ENCODE measurements at places on chromosomes 4 and X. TPM values are rescaled to one million over a fixed set of nuclear protein-coding genes. Genes with fewer than 3 reads are reported as not detected.

DNA sequence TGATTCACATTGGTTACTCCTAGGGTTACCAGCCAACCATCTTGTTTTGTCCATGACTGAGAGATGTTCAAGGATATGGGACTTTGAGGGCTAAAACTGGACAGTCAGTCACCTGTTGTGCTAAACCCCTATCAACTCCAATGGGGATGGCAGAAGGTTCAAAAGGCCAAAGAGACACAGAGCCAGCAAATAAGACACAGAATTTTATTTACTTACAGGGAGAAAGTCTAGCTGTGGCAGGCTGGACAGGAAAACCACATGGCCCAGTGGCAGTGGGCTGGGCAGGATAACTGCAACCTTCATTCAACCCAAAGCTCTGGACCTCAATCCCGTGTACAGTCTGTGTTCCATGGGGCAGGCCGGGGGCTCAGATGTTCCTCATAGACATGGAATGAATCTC lies 326.7 kb upstream of the RPS6KA3 start:
- no peak for DNase-seq

- DNase-seq: no peak
Observed at GRCh38 chrX:87489071-87489470, 28.5 kb upstream of the KLHL4 start.

DNA sequence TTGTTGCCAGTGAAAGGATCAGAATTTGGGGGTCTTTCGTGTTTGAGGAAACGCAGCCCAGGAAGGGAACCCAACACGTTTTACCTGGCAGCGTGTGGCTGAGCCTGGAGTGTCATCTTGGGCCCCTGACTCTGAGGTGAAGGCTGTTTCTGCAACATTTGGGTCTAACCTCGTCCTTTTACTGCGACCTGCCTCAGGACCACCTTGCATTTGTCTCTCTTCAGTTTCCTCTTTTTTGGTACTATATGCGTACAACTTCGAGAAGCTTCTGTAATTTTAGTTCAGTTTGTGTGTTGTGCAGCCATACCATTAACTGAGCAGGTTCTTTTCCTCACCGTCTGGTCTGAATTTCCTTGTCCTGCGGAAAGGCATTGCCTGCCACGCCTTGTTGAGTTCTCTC lies 61.5 kb downstream of the TMEM131L start:
- DNase-seq: no peak

DNA sequence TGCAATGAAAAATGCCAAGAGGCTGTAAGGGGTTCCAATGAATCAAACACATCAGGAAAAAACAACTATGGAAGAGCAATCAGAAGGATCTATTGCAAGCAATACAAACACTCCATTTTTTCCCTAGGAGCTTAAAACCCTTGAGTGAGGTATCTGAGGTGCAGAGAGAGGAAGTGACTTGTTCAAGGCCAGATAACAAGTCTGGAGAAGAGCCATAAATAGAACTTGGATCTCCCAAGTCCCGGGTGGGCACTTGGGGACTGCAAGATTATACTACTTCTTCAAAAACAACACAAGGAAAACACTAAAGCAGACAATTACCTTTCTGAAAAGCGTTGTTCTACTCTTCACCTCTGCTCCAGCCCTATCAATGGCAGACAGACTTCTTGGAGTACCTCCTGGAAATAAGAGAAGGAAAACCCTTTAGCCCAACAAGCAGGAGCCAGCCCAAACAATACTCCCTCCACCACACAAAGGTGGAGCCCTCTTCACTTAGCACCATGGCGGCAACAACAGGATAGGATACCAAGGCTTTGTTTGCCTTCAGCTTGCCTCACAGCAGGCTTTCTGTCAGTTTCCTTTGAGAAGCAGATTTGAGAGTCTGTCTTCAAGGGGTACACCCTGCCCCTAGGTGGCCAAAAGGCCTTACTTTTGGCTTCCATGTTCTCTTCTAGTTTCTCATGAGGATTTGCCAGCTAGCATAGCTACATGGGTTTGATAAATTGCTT lies 26.0 kb downstream of the AIFM1 start:
- DNase-seq: no peak

The HSFX2 gene
- polyA plus RNA-seq: 0.71 TPM

GRCh38 chr4:151700566-151701316 lies 60.1 kb downstream of the GATB start:
- DNase-seq: no peak

The DMD gene
- 18.3 TPM for polyA plus RNA-seq

DNA sequence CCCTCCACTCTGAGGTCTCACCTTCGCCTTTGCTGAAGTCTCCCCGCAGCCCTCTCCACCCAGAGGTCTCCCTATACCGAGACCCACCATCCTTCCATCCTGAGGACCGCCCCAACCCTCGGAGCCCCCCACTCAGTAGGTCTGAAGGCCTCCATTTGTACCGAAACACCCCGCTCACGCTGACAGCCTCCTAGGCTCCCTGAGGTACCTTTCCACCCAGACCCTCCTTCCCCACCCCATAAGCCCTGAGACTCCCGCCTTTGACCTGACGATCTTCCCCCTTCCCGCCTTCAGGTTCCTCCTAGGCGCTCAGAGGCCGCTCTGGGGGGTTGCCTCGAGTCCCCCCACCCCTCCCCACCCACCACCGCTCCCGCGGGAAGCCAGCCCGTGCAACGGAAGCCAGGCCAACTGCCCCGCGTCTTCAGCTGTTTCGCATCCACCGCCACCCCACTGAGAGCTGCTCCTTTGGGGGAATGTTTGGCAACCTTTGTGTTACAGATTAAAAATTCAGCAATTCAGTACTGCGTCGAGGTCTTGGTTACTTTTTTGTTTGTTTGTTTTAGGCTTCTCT lies 5.0 kb downstream of the SOD3 start:
- no peak for DNase-seq

GRCh38 chrX:20378233-20378920 lies 111.7 kb upstream of the RPS6KA3 start:
- DNase-seq: no peak

- no peak for DNase-seq
Observed at GRCh38 chrX:46279925-46280313, 265.3 kb downstream of the ZNF674 start.

- DNase-seq: no peak
Observed at GRCh38 chr4:36043901-36044300, 200.4 kb downstream of the ARAP2 start.

DNA sequence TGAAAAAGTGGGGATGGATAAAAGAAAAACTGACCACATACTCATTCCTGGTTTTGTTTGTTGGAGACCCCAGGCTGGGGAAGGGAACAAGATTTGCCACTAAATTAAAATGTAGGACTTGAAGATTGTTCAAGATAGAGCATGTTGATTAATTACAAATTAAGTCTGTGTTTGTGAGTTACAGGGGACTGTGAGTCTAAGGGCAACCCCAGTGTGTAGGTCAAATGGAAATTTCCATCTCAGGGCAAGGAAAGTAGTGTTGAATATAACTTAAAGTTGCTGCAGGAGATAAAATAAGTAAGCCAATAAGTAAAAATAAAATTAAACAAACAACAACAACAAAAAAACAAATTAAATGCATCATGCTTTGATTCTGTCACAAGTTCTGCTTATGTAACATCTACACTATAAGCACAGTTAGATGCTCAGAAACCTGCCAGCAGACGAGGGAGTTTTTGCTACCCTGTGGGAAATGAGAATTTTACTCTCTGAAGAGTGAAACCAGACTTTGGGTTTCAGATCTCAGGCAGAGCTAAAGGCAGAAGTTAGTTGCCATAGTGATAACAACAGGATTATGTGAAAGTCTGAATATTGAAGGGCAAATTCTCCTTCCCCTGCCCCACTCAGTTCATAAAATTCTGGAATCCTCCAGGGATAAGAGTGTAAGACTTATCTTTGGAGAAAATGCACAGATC lies 352.3 kb downstream of the GRXCR1 start:
- no peak for DNase-seq

DNA sequence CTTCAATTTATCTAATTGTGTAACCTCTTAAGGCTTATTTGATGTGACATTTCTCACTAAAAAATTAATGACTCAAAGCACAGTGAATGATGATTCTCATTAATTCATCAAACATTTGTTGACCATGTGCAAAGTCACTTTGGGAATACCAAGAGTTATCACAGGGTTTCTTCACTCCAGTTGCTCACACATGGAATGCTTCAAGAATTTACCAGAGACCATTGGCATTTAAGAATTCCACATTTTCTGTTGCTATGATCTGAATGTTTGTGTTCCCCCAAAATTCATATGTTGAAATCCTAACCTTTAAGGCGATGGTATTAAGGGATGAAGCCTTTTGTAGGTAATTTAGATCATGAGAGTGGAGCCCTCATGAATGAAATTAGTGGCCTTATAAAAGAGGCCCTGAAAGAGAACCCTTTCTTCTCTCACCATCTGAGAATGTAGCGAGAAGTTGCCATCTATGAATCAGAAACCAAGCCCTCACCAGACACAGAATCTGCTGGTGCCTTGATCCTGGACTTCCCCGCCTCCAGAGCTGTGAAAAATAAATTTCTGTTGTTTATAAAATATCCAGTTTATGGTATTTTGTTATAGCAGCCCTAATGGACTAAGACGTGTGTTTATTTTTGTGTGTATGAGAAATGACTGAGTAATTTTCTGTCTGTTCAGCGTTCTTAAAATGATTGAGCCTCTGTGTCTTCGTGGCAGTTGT lies 16.4 kb upstream of the SRPX start:
- no peak for DNase-seq

The NUDT10 gene
- polyA plus RNA-seq: 12.4 TPM

DNA sequence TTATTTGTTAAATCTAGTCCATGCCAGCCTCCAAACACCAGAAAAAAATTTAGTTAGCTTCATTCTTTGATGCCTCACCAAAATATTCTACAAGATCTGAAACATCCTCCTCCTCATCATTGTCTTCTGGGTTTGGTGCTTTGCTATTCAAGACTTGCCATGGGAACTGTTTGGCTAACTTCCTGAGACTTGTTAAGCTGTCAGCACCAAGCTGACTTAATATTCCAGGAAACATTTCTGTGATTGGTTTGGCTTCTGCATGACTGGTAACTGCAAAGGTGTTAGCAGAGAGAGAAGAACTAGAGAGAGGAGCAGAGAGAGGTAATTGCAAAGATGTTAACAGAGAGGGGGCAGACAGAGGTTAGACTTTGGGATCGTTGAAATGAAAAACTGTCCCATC lies 101.3 kb downstream of the PALLD start:
- DNase-seq: no peak

- DNase-seq: no peak
Observed at GRCh38 chrX:130604882-130605281, 203.1 kb downstream of the RBMX2 start.

GRCh38 chr4:548976-549375 lies 27.1 kb downstream of the TMEM271 start:
- DNase-seq: no peak

The SPATA4 gene
- polyA plus RNA-seq: 1.4 TPM

GRCh38 chrX:131729295-131729694 lies 185.4 kb downstream of the OR13H1 start:
- no peak for DNase-seq

DNA sequence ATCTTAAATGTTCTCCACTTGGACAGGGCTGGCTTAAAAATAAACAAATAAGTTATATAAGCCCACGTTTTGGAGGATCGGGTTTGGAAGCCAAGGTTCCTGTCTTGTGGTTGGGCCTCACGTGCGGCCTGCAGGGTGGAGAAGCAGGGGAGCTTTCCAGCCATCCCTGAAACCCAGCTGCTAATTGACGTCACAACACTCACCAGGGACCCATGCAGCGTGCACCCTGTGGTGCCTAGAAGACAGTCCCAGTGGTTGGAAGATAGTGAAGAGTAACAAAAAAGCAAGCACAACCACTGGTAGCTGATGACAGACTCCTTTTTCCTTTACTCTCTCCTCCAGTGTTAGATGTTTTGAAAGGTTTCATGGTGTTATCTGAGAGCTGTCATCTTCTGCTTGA lies 142.0 kb upstream of the RBPJ start:
- no peak for DNase-seq

The ASB12 gene
- polyA plus RNA-seq: 0.61 TPM

The EMCN gene
- 167 TPM for polyA plus RNA-seq

DNA sequence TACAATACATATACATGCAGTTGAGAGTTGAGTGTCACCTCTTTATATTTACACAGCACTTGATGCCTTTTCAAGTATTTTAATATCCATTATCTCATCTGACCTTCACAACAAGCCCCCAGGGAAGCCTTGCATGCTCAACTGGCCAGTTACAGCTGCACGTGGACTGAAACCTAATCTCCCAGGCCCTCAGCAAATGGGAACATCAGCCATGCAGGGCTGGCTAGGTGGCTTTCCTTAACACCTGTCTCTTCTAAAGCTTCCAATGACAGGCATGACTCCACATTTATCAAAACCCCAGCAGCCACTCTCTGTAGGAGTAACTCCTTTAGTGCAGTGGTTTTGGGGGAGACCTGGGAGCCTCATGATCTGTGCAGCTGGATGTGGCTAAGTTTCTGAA lies 56.4 kb downstream of the PHKA2 start:
- DNase-seq: no peak

GRCh38 chrX:68238568-68238967 lies 194.7 kb downstream of the OPHN1 start:
- DNase-seq: no peak

GRCh38 chr4:19947349-19947748 lies 304.4 kb upstream of the SLIT2 start:
- DNase-seq: no peak

DNA sequence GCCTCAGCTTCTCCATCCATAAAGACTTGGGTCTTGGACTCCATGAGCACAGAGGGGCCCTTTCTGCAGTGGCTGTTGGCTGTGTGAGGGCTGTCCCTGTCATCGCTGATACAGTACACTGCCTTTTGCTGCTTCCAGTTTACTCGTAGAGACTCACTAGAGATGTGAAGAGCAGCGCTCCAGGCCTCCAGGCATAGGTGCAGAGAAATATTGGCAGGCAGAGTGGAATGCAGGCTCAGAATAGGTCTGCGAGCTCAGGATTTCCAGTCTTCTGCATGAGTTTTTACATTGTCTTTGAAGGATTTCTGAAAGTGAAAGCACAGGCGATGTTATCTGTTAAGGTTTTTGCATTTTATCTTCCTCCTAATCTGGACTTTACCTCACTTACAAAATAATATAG lies 97.4 kb downstream of the AASDH start:
- DNase-seq: no peak

DNA sequence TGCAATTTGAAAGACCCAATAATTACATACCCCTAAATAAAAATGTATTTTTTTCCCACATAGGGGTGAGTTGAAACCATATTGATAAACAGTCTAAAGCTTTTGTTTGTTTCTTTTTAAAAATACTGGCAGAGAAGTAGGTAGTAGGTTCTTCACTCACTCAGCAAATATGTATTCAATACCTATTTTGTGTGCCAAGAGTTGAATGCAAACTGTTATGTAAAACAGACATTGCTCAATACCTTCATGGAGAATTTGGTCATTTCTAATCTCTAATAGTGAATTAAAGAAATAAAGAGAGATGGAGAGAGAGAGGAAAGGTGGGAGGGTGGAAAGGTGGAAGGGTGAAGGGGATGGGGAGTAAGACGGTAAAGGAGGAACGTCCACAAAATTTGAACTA lies 589.9 kb upstream of the GNPDA2 start:
- no peak for DNase-seq

GRCh38 chrX:19931146-19931545 lies 43.7 kb upstream of the SH3KBP1 start:
- no peak for DNase-seq

GRCh38 chrX:10286195-10286594 lies 129.4 kb downstream of the CLCN4 start:
- no peak for DNase-seq

All from right renal cortex interstitium (tissue), 3 donors.